T1000 (cell line): ENCODE measurements at places on chromosomes 3 and 15.

GRCh38 chr3:115239717-115240116, 92.6 kb upstream of the ZBTB20 start:
- peak; percentile 74 for DNase-seq

DNA sequence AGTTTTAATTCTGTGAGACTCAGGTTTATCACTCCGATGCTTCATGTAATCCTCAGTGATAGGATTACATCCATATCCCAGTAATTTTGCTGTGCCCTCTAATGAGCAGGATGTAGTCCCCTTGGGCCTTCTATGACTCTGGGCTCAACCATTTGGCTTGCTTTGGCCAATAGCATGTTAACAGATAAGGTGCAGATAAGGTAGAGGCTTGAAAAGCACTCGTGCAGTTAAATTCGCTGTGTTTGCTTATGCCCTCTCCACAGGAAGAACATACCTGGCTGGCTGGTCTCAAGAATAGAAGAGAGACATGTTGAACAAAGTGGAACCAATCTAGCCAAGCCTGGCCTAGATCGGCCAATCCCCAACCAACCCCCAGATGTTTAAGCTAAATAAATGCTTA, 20.1 kb downstream of the CCDC13 start:
- DNase-seq: no peak

- DNase-seq: no peak
Observed at GRCh38 chr3:30474371-30474770, 132.0 kb upstream of the TGFBR2 start.

- no peak for DNase-seq
Observed at GRCh38 chr15:79168922-79169456, 78.4 kb upstream of the RASGRF1 start.

GRCh38 chr3:110106805-110107204, 769.5 kb upstream of the DPPA4 start:
- no peak for DNase-seq

- no peak for DNase-seq
Observed at GRCh38 chr15:101308604-101309435, 13.8 kb upstream of the SNRPA1 start.

GRCh38 chr3:146705225-146705624, 100.1 kb upstream of the PLSCR5 start:
- no peak for DNase-seq

GRCh38 chr3:105537371-105538080, 170.8 kb downstream of the ALCAM start:
- no peak for DNase-seq

GRCh38 chr3:78761126-78761525, 1006.7 kb downstream of the ROBO1 start:
- DNase-seq: no peak

- DNase-seq: no peak
Observed at GRCh38 chr3:155233213-155233612, 60.3 kb downstream of the STRIT1 start.

GRCh38 chr15:29449136-29449535, 179.5 kb upstream of the NSMCE3 start:
- DNase-seq: no peak

DNA sequence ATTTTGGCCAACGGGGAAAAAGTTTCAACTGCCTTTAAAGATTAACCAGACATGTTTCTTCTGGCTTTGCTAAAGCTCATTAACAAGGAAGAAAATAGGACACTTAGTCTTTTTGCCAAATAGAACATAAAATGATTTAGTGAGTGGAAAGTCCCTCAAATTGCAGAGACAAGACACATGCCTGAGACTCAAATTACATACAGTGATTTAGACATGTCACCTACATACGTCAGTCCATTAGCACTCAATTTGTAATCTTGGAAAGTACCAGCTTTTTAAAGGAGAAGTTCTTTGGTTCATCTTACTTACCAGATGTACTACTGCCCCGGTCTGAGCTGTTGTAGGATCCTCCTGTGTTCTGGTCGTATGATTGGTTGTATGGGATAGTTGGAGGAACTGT, 1134.2 kb downstream of the ROBO1 start:
- DNase-seq: no peak

GRCh38 chr3:155252535-155252934, 40.9 kb downstream of the STRIT1 start:
- no peak for DNase-seq

DNA sequence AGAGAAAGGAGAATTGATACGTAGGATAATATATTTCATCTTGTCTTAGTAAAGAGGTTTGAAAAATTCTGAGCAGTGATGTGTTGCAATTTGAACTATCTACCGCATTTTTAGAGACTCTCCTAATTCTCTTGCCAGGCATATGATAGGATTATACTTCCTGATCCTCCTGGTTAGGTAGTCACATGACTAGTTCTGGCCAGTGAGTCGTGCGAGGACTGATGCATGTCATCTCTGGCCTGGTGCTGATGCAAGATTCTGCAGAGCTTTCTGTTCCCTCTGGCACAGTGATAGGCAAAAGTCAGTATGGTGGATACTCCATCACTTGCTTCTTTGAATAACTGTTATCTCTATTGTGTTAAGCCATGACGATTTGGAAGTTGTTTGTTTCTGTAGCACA, 277.6 kb upstream of the NAALADL2 start:
- DNase-seq: no peak

GRCh38 chr3:106083854-106084253, 215.0 kb upstream of the CBLB start:
- DNase-seq: no peak

- DNase-seq: no peak
Observed at GRCh38 chr3:161599697-161600096, 103.1 kb downstream of the OTOL1 start.
